Stimulated activated CD8-positive, alpha-beta memory T cell treated with anti-CD3 and anti-CD28 coated beads, Interleukin-7, amount 100 ng/mL, for 4 hours (primary cell): ENCODE measurements at places on chromosomes 12 and 14.

DNA sequence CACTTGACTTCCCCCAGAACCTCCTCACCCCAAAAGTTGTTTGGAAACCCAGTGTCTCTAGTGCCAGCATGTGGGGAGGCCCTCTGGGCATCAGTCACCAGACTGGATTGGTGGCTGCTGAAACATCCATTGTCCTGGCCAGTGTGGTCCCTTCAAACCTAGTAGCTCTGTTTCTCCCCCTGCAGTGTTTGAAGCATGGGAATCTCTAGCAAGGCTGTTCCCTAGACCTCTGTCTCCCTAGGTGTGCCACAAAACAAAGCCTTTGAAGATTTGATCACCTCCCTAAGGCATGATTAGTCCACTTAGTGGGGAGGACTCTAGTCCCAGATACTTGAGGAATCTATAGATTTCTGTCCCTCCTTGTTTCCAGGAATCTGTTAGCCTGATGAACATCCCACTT, 60.3 kb downstream of the ARF6 start:
- no peak for DNase-seq

DNA sequence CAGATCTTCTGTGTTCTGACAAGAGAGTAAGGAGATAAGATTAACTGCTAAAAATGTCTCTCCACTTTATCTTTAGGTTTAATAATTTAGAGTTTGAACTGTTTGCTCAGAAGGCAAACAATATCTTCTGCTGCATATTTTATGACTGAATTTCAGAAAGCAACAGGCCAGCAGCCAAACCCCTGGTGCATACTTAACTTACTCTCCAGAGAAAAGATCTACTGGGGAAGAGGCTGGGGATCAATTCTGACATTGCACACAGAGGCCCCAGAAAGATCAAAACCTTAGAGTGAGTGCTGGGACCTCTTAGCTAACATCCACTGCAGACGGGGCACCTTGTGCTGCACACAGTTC, 518.2 kb downstream of the TMEM132D start:
- DNase-seq, result no peak

- DNase-seq, result no peak
These were observed 39.8 kb downstream of the SLC24A4 start for GRCh38 chr14:92362781-92363235.

- DNase-seq, result no peak
These were observed 12.5 kb downstream of the GPR68 start for GRCh38 chr14:91232052-91232451.

GRCh38 chr12:113003636-113004035, 25.3 kb downstream of the OAS2 start:
- no peak for DNase-seq

- no peak for DNase-seq
These were observed 153.1 kb upstream of the CCND2 start for GRCh38 chr12:4120316-4120917.

GRCh38 chr12:46534327-46534840, 161.8 kb upstream of the SLC38A2 start:
- no peak for DNase-seq

GRCh38 chr14:69880044-69880487, 850 bp downstream of the SMOC1 start:
- no peak for DNase-seq

GRCh38 chr12:127150479-127150878, 1116.5 kb upstream of the TMEM132C start:
- DNase-seq, result no peak

GRCh38 chr12:32541754-32542374, 137.2 kb upstream of the DNM1L start:
- no peak for DNase-seq

GRCh38 chr12:90122681-90123080, 414.0 kb upstream of the ATP2B1 start:
- DNase-seq, result no peak

DNA sequence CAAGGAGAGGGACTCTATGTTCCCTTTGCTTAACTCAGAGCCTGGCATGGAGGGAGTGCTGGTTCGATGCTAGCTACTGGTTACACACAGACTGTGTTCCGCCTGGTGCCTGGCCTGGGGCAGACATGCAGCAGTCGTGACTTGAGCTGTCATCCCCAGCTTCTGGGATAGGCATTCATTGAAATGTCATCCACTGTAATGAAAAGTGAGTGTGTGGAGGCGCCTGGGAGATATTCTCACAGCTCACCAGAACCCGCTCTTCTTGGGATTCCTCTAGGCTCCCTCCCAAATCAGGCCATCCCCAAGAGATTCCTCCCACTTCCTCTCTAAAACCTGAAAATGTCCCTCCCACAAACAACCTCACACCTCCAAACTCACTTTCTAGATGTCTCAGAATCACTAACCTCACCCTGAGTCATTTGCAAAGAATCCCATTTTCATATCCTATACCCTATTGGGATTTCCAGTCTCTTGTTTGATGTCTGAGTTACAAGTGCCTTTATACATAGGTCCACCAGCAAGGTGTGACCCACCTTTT, 82.8 kb downstream of the CRACR2A start:
- no peak for DNase-seq

GRCh38 chr14:51297066-51297465, 57.0 kb downstream of the TMX1 start:
- DNase-seq, result no peak
